Natural killer cell (primary cell): ENCODE measurements at places on chromosomes 5 and 9. TPM values are rescaled to one million over a fixed set of nuclear protein-coding genes. Genes with fewer than 3 reads are reported as not detected.

DNA sequence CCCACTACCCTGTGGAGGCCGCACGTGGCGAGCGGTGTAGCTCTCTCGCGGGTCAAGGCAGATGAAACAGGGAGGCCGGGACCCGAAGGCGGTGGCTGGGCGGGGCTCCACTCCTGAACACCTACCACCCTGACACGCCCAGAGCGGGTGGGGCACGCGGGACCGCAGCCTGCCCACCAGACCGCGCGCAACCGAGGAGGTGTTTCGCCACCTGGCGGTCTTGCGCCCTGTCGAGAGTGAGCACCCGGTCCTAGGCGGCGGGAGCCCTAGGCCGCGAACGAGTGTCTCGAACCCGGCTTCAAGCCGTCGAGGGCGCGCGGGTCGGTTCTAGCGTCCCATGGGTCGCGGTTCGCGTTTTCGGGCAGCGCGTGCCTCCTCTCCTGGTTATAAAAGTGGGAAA, 2.2 kb upstream of the EXOSC3 start:
- no peaks in the 10 kb centered on the region for H3K27me3 ChIP-seq
- H3K4me1 ChIP-seq = peaks cover 11% of the 10 kb centered on the region
- DNase-seq = no peak
- H3K4me3 ChIP-seq = no peak overlapping the region
- H3K36me3 ChIP-seq = peaks cover 10% of the 10 kb centered on the region

DNA sequence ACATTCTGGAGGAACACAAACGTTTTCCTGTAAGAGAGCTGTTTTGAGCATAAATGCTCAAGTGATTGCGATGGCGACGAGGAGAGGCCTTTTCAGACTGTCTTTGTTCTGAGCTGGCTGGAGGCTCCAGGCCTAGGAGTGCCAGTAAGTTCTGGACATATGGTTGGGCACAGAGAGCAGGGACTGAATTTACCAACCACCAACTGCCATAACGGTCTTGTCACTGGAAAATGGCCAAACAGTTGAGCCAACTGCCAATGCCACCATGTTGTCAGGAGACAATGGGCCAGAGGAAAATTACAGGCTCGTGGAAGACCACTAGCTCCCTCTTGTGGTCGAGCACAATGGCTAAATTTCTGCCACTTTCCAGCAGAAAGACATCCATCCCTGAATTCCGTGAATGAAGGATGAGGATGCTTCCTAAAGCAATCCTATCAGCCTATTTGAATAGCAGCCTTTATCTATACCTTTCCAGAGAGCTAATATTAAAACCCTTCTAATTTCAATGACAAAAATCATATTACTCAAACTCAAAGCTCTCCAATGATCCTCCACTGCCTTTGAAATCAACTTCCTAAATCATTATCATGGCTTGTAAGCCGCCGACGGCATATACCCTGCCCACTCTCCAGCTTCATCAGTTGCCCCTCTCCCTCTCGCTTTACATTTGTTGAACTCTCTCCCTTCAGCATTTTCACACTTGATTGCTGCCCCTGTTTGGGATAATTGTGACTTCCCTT, 66.9 kb upstream of the GLIS3 start:
- DNase-seq = peak; percentile 65
- no peak overlapping the region for H3K4me3 ChIP-seq
- H3K27ac ChIP-seq = no peak overlapping the region
- H3K4me1 ChIP-seq = no peaks in the 10 kb centered on the region
- no peaks in the 10 kb centered on the region for H3K36me3 ChIP-seq

DNA sequence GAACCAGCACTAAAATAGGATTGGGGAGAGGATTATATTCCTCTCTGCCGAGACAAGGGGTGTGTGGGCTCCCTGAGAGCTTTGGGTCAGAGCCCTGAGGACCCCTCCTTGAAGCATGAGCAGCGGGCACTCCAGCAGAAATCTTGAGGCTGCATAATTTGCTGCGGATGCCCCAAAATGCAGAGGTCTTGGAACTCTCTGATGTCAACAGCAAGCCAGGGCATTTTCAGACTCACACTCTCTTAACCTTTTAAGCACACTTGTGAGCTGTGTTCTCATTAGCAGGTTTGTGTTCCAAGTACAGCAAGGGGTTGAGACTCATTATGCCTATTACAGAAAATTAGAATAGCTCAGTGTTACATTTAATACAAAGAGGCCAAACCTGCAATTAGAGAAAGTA, 513.0 kb upstream of the ADAMTS16 start:
- no peak for DNase-seq
- no peaks in the 10 kb centered on the region for H3K36me3 ChIP-seq

SUSD3 gene
- 1.2 TPM for total RNA-seq

DNA sequence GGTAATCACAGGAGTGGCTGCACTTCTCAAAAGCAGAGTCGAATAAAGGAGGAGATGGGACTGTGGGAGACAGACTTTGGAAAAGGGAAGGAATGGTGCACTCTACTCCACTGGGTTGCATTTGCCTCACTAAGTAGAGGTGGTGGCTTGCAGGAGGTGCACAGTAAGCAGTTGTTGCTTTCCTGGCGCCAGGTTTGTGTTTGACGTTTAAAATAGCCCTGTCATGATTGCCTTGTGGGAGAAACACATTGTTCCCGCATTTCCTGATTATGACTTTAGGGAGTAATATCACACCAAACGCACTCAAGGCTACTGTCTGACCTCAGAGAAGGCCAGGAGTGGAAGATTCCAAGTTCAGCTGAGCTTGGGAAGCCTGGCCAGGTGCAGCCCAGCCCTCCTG, 36.7 kb downstream of the DMRT1 start:
- DNase-seq = no peak
- no peak overlapping the region for H3K4me3 ChIP-seq
- peaks cover 26% of the 10 kb centered on the region for H3K4me1 ChIP-seq
- H3K36me3 ChIP-seq = no peaks in the 10 kb centered on the region
- no peak overlapping the region for H3K27ac ChIP-seq

GRCh38 chr5:100690036-100690560, 154.9 kb downstream of the FAM174A start:
- H3K36me3 ChIP-seq = no peaks in the 10 kb centered on the region
- H3K27me3 ChIP-seq = no peaks in the 10 kb centered on the region
- H3K4me1 ChIP-seq = no peaks in the 10 kb centered on the region
- H3K4me3 ChIP-seq = no peak overlapping the region

DNA sequence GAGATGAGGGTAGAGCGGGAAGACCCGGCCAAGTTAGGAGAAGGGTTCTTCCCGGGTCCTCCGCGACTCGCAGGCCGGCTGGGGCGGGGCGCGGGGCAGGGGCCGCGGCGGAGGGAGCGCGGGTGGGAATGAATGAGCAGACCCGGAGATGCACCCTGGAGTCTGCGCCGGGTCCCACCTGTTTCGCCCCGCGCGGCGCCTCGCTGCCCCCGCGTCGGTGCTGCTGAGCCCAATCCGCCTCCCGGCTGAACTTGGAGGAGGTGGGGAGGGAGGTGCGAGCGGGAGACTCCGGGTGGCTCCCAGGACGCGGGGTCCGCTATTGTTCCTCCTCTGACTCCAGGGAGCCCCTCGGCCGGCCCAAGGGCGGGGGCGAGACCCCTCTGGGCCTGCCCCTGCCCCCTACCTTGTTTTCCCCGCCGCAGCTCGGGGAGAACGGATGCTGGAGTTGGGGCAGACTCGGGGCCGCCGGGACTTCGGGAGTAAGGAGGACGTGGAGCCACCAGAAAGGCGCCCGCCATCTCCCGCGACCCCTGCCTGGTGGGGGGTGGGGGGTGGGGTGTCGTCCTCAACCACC, 659 bp downstream of the RAI14 start:
- peaks cover 17% of the 10 kb centered on the region for H3K4me1 ChIP-seq
- DNase-seq = peak; percentile 9
- H3K4me3 ChIP-seq = peak overlapping the region; percentile 41
- H3K27me3 ChIP-seq = peaks cover 8% of the 10 kb centered on the region
- no peak overlapping the region for H3K27ac ChIP-seq

PCSK1 gene
- not detected for total RNA-seq

GRCh38 chr5:127206320-127207113, 84.1 kb upstream of the MEGF10 start:
- H3K36me3 ChIP-seq = no peaks in the 10 kb centered on the region
- no peak for DNase-seq
- no peak overlapping the region for H3K4me3 ChIP-seq
- H3K27ac ChIP-seq = no peak overlapping the region

TARS1 gene
- 59.9 TPM for total RNA-seq

PTBP3 gene
- total RNA-seq = 140 TPM

SLC36A1 gene
- 16.1 TPM for total RNA-seq

DNA sequence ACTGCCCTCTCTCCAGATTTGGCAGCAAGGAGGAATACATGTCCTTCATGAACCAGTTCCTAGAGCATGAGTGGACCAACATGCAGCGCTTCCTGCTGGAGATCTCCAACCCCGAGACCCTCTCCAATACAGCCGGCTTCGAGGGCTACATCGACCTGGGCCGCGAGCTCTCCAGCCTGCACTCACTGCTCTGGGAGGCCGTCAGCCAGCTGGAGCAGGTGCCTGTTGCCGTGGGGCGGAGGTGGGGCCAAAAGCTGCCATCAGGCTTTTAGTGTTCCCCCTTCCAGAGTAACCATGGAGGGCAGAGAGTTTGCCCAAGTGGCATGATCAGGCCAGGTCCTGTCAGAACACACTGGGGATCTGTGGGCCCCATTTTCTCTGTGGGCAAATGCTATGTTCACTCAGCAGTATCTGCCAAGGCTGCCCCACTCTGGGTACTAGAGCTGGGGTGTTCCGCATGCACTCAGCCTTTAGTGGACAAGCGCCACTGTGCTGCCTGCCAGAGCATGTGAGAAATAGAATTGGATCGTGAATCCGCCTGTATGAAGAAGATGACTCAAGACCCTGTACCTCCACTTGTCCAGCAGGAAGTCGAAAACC, 117.1 kb downstream of the DAB2IP start:
- no peaks in the 10 kb centered on the region for H3K36me3 ChIP-seq
- H3K27me3 ChIP-seq = no peaks in the 10 kb centered on the region
- no peak overlapping the region for H3K4me3 ChIP-seq
- H3K27ac ChIP-seq = no peak overlapping the region

- H3K4me3 ChIP-seq = no peak overlapping the region
- H3K4me1 ChIP-seq = no peaks in the 10 kb centered on the region
- H3K27me3 ChIP-seq = no peaks in the 10 kb centered on the region
- H3K27ac ChIP-seq = no peak overlapping the region
- no peak for DNase-seq
These were observed 212.7 kb upstream of the CD180 start for GRCh38 chr5:67409126-67409777.

PPP3R2 gene
- total RNA-seq = not detected

PTPA gene
- 69.4 TPM for total RNA-seq

ANKRD55 gene
- total RNA-seq = 0.88 TPM

GRCh38 chr5:142287973-142288313, 36.9 kb downstream of the SPRY4 start:
- peaks cover 17% of the 10 kb centered on the region for H3K4me1 ChIP-seq
- no peak for DNase-seq
- no peaks in the 10 kb centered on the region for H3K27me3 ChIP-seq

DNA sequence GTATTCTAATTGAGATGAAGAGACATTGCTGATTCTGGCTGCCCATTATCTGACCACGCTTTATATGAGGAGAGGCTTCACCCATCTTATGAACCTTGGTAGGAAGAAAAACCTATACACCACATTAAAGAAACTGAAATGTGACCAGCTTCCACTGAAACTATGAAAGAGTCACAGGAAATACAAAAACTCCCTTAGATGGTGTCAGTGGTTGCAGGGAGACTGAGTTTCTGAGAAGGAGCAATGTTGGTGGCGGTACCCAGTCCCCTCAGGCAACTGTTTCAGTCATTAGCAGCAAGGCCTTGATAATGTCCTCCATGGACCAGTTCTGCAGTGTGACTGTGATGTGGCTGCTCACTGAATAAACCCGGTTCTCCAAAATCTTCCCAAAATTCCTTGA, 110.5 kb upstream of the FTMT start:
- H3K27me3 ChIP-seq = no peaks in the 10 kb centered on the region
- H3K36me3 ChIP-seq = no peaks in the 10 kb centered on the region
- no peak overlapping the region for H3K4me3 ChIP-seq
- DNase-seq = no peak
- no peak overlapping the region for H3K27ac ChIP-seq

DNA sequence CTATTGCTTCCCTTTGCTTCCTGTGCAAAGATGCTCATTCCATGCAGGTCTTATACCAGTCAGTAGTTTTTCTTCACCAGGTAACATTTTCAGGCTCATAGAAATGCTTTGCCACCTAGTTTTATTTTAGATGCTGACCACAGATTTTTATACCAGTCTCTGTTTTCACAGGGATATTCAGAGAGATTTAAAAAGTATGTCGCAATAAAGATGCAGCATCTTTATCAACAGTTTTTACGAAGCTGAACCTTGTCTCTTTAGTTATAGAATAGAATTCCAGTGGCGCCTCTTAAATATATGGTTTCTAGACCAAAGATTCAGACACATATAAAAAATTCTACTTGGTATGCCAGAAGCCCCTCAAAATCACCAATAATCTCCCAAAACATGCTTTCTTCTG, 155.7 kb upstream of the PCSK5 start:
- no peak for DNase-seq
- no peaks in the 10 kb centered on the region for H3K27me3 ChIP-seq
- no peaks in the 10 kb centered on the region for H3K36me3 ChIP-seq
- no peak overlapping the region for H3K27ac ChIP-seq
- no peak overlapping the region for H3K4me3 ChIP-seq
- H3K4me1 ChIP-seq = no peaks in the 10 kb centered on the region

DMGDH gene
- total RNA-seq = 2.9 TPM

GRCh38 chr5:111422747-111423720, 89.3 kb downstream of the STARD4 start:
- no peaks in the 10 kb centered on the region for H3K36me3 ChIP-seq
- no peak overlapping the region for H3K27ac ChIP-seq
- no peaks in the 10 kb centered on the region for H3K27me3 ChIP-seq
- no peak for DNase-seq

DNA sequence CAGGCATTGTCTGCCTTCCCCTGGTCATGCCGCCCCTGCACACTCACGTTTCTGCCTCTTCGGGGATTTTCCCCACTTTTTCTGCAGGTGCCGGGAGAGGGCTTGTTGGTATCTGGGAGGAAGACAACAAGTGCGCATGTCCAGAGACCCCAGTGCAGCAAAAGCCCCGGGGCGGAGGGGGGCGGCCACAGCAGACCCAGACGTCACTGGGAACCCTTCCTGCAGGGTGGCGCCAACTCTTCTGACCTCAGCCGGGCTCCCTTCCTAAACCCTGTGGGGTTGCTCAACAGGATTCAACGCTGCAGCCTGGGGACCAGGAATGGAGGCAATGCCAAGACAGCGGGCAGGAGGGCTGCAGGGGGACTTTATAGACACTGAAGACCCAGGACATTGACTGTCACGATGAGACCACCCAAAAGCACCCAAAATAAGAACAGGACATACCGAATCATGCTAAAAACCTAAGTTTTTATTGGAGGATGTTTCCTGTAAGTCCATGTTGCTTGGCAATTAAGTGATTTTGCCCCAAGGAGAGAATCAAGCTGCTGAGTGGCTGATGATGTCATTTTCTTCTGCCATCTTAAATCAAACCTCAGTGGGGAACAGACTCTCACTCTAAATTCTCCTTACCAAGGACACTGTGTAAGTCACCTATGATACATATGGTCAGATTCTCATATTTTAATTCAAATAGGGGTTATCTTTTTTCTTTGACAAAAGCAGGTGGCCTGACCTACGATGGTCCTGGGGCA, 62.9 kb upstream of the SIMC1 start:
- no peak overlapping the region for H3K4me3 ChIP-seq
- no peak overlapping the region for H3K27ac ChIP-seq
- no peaks in the 10 kb centered on the region for H3K4me1 ChIP-seq
- H3K36me3 ChIP-seq = no peaks in the 10 kb centered on the region
